ENCODE measurements at places on chromosomes 2 and 18. TPM values are rescaled to one million over a fixed set of nuclear protein-coding genes. Genes with fewer than 3 reads are reported as not detected.

The ARHGAP15 gene
- total RNA-seq: not detected

The NOSTRIN gene
- total RNA-seq: 1.4 TPM

The UGT1A10 gene
- total RNA-seq: not detected

The MAB21L4 gene
- total RNA-seq: not detected
